ENCODE measurements at places on chromosomes 2 and 18.

DNA sequence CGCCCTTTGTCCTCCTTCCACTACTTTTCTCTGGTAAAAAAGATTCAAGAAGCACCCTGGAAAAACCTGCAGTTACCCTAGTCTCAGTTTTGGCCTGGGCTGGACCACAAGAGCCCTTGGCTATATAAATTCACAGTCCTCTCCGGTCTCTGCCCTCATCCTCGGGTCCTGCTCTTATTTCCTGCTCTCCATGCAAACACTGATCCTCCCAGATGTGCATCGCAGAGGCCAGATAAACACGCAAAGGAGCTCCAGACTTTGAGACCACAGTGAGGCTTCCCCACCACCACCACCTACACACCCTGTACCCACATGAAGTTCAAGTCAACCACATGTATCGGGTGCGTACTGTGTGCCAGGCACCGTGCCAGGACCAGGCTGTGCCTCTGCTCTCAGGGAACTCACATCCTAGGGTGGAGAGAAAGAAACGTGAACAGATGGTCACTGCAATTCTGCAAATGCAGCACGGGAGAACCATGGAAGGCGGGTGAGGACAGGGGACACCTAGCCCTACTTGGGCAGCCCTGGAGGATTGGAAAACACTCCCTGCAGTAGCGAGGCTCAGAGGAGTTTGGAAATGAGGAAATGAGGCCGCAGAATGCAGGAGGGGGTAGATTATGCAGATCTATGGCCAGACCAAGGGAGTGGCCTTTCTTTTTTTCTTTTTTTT, 7.4 kb downstream of the CTDSP1 start:
- DNase-seq: no peak

GRCh38 chr2:104233591-104233990, 620.3 kb upstream of the POU3F3 start:
- no peak for DNase-seq

DNA sequence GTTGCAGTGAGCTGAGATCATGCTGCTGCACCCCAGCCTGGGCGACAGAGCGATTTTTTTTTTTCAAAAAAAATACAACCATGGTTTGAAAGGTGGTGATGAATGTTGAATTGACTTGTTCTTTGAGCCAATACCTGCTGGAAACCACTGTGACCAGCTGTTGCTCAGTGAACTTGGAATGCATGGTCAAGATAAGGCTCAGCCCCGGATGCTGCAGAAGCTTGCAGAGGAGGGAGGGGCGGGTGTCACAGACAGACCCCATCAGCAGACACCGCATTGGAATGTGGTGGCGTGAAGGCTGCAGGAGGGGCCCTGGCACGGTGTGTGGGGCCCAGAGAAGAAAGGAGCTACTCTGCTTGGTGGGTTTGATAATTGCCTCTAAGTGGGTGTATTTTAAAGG, 91.6 kb downstream of the ITGB1BP1 start:
- DNase-seq: no peak

DNA sequence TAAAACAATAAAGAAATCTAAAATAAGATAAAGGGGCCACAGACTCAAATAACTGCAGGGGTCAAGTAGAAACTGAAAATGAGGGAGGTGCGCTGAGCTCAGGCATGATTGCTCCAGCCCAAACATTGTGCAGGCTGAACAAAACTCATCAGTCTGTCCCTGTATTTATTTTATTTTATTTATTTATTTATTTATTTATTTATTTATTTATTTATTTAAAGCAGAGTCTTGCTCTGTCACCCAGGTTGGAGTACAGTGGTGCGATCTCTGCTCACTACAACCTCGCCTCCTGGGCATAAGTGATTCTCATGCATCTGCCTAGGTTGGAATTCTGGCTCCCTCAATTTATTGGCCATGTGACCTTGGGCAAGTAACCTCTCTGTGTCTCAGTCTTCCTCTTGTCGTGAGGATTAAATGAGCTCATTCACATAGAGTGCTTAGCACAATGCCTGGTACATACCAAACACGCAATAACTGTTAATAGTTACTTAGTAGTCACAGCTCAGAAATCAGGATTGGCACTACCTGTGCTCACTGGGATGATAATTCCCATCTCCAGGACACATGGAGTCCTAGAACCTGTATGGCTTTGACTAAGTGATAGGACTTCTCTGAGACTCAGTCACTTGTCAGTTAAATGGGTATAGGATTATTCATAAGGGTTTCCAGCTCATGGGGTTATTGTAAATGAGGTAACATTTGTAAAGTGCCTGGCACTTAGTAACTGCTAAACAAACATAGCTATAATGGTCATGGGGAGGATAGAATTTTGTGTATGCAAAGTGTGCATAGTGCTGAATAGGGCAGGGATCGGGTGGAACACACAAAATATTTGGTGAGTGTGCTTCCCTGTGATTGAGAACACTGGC, 6.0 kb downstream of the SPEG start:
- no peak for DNase-seq

GRCh38 chr2:47063538-47063930, 91.6 kb downstream of the STPG4 start:
- DNase-seq: no peak

GRCh38 chr2:48018480-48018879, 112.2 kb upstream of the FBXO11 start:
- DNase-seq: no peak

DNA sequence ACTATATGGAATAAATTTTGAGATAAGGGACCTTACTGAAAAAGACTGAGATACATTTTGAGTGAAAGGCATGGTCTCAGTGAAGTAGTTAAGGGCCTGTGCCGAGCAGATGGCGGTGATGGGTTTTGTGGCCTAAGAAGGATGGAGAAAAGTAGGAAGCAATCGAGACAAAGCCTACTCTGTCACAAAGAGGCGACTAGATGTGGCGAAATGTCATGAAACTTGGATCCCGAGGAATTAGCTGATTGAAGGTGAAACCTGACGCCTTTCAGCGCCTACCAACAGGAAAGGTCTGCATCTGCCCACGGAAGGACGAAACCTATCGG, 558 bp upstream of the CEP192 start:
- no peak for DNase-seq

DNA sequence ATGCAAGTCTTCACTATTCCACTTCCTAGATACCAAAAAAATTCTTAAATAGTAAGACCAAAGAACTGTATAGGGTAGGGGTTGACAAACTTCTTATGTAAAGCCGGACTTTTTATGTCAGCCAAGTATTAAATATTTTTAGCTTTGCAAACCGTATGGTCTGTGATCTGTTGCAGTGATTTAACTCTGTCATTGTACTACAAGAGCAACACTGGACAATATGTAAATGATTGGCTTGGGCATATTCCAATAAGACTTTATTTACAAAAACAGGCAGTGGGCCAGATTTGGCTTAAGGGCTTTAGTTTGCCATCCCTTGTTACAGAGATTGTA, 48.0 kb downstream of the MGAT5 start:
- DNase-seq: no peak

- no peak for DNase-seq
These were observed 17.0 kb downstream of the SMAD7 start for GRCh38 chr18:48933578-48934414.

- DNase-seq: no peak
These were observed 129.6 kb upstream of the SLC1A4 start for GRCh38 chr2:64859312-64860212.

GRCh38 chr2:5697562-5697961, 5.4 kb downstream of the SOX11 start:
- no peak for DNase-seq

GRCh38 chr2:227308784-227309183, 16.3 kb upstream of the MFF start:
- no peak for DNase-seq

- no peak for DNase-seq
These were observed 931 bp upstream of the TMEM131 start for GRCh38 chr2:97996679-97997078.

DNA sequence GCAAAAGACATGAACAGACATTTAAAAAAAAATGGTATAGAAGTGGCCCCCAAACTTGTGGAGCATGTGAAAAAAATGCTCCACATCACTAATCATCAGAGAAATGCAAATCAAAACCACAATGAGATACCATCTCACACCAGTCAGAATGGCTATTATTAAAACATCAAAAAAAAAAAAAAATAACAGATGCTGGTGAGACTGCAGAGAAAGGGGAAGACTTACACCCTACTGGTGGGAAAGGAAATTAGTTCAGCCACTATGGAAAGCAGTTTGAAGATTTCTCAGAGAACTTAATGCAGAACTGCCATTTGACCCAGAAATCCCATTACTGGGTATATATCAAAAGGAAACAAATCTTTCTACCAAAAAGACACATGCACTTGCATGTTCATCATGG, 164.8 kb downstream of the RIT2 start:
- no peak for DNase-seq

All from NCI-H2081 treated with DMSO at 0.1 percent for 48 hours (cell line).